ENCODE measurements at places on chromosomes 16 and 17.

GRCh38 chr16:8866884-8867215 lies 2.0 kb downstream of the CARHSP1 start:
- DNase-seq = no peak

- peak; percentile 97 for DNase-seq
Observed at GRCh38 chr17:79741751-79742588, 11.2 kb downstream of the ENPP7 start.

DNA sequence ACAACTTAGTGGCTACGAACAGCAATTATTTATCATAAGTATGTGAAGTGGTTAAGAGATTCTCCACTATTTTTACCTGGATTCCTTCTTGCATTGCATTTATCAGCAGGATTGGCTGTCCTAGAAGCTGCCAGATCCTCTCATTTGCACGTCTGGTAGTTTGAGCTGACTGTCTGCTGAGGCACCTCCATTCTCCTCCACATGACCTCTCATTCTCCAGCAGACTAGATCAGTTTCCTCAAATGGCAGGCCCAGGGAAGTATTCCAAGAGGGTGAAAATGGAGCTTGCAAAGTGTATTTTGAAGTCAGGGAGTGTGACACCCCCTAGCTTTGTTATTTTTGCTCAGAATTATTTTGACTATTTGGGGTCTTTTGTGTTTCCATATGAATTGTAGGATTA lies 870.1 kb downstream of the CDH11 start:
- no peak for DNase-seq

- DNase-seq = no peak
Observed at GRCh38 chr17:69179227-69179952, 37.7 kb upstream of the ABCA6 start.

- DNase-seq = no peak
Observed at GRCh38 chr17:59893676-59894100, 767 bp downstream of the RPS6KB1 start.

DNA sequence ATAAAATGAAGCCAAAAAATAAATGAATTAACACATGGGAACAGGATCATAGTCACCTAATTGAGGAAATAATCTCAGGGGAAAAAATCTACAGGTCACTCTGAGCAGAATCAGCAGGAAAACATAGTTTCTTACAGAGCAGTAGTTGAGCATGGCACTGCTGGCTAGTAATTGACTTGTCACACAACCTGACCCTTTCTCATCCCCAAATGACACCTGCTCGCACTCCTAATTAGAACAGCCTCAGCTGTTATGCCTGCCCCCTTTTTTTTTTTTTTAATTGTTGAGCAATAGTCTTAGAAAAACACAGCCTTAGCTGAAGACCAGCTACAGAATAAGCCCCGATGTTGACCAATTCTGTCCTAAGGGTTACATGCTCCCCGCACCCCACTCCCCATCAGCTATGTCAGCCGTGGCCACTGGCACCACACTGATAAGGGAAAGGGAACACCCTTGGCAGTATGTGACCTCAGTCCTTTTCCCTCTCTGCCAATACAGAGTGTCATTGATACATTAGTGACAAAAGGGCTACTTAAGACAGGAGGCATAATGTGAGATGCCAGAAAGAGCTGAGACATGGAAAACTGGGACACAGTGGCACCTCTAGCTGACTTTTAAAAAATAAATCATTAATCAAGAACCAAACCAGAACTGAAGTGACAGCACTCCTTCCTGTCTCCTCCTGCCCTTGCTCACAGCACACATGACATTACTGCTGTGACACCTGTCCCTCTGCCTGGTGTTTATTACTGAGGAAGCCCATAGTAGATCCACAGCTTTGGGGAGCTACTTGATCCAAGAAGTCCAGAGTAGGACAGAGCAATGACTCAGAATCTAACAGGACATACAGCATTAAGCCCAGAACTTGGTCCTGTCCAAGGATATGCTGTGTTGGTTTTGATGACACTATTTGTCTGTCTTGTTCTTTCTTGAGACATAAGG lies 41.7 kb downstream of the WDR59 start:
- DNase-seq = no peak

DNA sequence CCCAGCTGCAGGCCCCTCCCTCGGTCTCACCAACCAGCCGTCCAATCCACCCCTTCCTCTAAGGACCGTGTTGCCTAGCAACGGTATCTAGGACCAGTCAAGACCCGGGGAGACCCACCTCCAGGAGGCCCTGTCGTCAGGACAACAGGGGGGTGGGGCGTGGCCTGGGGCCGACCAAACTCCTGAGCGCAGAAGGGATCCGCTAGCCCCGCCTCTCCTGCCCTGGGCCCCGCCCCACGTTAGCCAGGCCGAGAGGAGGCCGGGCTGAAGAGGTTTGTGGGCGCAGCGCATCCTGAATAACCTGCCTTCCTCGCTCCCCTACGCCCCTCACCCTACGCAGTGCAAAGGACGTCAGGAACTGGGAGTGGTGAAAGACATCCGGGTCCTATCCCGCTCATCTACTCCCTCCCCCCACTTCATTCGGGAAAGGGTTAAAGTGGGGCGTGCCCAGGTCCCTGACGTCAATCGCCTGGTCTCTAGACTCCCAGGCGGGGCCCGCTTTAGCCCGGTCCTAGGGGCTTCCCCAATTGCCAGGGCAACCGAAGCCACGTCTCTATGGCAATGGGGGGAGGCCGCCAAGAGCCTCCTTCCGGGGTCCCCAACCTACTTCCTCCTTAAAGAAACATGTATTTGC lies 14.7 kb downstream of the DLG4 start:
- peak; percentile 86 for DNase-seq

DNA sequence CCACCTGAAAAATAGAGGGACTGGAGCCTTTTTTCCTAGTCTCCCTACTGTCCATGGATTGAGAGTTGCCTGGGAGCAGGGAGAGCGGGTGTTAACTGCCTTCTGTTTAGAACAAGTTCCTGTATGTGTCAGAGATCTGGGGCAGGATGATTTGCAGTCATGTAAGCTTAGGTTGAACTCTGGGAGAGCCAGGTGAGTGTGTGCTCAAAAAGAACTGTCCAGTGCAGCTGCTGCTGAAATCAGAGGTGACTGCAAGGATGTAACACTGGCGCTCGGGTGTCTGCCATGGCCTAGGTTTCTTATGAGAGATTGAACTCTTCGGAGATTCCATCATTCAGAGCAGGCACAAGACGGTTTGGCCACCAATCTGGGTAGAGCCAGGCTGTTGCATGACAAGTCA lies 432.5 kb downstream of the CDH13 start:
- no peak for DNase-seq

GRCh38 chr16:72131036-72131435 lies 37.4 kb downstream of the DHX38 start:
- DNase-seq = no peak

GRCh38 chr17:49741009-49741691 lies 22.8 kb downstream of the FAM117A start:
- DNase-seq = no peak

DNA sequence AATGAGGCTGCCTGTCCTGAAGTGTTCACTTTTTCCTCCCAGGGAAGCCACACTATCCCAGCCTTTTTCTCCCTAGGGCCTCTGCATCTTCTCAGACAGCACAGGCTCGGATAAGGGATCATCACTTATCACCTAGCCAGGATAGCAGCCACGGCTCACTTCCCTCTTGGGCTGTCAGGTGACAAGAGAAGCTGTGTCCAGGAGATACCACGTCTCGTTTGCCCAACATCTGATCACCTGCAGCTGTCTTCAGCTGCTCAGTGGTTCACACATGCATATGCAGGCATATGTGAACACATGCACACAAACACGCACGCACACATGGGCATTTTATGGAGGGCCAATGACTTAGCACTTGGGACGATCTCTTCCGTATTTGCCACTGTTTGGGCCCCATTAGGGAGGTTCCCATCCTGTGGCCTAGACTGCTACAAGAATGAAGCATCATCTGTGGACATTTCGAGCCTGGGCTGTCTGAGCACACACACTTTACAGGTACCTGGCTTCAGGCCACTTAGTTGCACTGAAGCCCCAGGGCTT lies 32.4 kb upstream of the ADORA2B start:
- no peak for DNase-seq

GRCh38 chr16:86212706-86213436 lies 297.5 kb upstream of the FOXF1 start:
- no peak for DNase-seq

DNA sequence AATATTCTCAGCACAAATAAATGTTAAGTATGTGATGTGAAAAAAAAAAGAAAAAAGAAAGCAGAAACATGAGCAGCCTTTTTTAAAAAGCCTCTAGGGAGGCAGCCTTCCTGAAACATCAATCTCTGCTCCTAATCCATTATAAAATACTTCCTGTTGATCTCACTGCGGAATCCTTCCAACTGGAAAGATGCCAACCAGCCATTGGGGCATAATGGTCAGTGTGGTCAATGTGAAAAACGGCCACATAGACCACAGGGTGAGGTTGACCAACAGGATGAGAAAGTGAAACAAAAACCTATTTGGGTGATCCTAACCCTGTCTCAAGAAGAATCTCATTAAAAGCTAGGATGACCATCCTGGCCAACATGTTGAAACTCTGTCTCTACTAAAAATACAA lies 26.1 kb upstream of the ABCA8 start:
- DNase-seq = no peak

DNA sequence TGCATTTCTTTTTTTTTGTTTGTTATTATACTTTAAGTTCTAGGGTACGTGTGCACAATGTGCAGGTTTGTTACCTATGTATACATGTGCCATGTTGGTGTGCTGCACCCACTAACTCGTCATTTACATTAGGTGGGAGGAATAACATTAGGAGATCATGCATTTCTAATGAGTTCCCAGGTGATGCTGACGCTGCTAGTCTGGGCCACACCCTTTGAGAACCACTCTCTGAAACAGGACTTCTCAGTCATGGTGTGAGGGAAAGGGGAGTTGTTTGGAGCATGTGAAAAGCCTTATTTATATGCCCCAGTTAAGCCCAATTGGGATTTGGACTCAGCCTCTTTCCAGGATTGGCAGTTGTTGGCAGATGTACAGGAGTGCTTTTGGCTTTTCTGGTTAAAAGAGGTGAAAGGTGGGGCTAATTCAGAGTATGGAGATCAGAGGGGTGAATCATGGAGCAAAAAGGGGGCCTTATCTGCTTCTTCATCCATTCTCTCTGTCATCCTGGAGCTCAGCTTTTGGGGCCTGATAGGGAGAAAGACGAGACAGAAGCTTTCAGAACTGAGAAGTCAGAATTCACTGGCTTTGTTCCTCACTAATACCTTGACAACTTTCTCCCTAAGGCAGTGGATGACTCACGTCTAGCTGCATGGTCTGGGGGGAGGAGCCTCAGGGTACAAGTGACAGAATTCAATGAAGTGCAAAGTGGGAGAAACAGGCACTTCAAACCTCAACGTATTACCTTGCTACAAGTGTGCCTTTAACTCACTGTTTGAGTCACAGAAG lies 180.0 kb upstream of the CACNG3 start:
- no peak for DNase-seq
